Activated naive CD8-positive, alpha-beta T cell treated with anti-CD3 and anti-CD28 coated beads for 36 hours (primary cell): ENCODE measurements at places on chromosomes 2 and 18.

DNA sequence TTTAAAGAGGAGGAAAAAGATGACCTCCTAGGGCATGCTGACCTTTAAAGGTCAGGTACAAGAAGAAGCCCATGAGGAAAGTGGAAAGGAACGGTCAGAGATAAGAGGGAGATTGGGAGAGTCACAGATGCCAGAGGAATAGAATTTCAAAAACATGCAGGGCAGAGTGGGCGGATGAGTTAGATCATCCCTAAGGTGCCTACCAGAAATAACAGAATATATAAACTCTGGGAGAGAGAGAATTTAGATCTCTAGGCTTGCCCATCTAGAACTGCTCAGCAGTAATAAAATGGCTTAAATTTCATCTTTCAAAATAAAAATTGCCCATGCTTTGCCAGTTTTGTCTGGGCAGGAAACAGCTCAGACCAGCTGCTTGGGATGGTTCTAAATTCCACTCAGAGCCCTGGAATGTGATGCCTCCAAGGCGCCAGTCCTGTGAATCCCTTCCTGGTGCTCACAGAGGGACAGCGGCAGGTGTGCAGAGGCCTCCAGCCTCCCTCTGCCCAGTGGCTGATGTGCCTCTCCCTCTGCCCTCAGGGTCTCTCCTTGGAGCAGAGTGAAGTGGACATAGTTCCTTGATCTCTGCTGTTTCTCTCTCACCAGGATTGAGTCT lies 130.9 kb downstream of the ANTXR1 start:
- no peaks in the 10 kb centered on the region for H3K27me3 ChIP-seq
- H3K36me3 ChIP-seq: no peaks in the 10 kb centered on the region
- no peak for DNase-seq
- no peak overlapping the region for H3K4me3 ChIP-seq
- H3K27ac ChIP-seq: no peak overlapping the region

GRCh38 chr2:228699888-228700287 lies 518.4 kb upstream of the SPHKAP start:
- H3K4me1 ChIP-seq: no peaks in the 10 kb centered on the region
- H3K4me3 ChIP-seq: no peak overlapping the region
- no peak for DNase-seq
- H3K27ac ChIP-seq: no peak overlapping the region

DNA sequence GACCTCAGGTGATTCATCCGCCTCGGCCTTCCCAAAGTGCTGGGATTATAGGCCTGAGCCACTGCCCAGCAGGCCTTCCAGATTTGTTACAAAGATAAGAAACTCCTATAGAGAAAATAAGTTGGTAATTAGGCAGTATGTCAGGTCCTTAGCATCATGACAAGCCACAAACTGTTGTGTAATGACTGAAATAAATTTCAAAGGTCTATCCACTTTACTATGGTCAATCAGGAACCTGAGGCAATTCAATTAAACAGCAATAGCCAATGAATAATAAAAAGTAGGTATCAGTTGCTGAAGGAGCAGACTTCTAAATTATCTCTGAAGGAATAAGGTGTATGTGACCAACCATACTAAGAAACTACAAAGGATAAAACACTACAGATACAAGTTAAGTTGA lies 62.4 kb upstream of the ATIC start:
- DNase-seq: no peak
- no peaks in the 10 kb centered on the region for H3K36me3 ChIP-seq
- H3K27ac ChIP-seq: no peak overlapping the region

DNA sequence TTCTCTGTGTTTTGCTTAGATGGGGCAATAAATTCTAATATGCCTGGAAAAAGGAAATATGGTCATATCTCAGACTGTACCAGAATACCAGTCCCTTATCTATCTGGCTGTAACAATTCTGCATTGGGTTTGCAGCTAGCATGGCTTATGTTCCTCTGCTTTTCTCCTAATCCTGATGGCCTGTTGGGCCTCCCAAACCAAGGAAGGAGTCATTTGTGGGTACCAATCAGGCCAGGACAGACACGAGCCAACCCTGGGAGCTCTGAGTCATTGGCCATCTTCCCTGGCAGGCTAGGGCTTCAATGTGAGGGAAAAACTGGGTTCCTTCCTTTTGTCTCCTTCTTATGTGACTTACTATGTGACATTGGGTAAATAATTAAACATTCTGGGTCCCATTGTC lies 12.0 kb downstream of the SMARCAL1 start:
- no peak overlapping the region for H3K27ac ChIP-seq
- H3K36me3 ChIP-seq: peaks cover 40% of the 10 kb centered on the region
- H3K4me3 ChIP-seq: no peak overlapping the region
- no peaks in the 10 kb centered on the region for H3K27me3 ChIP-seq
- DNase-seq: no peak

DNA sequence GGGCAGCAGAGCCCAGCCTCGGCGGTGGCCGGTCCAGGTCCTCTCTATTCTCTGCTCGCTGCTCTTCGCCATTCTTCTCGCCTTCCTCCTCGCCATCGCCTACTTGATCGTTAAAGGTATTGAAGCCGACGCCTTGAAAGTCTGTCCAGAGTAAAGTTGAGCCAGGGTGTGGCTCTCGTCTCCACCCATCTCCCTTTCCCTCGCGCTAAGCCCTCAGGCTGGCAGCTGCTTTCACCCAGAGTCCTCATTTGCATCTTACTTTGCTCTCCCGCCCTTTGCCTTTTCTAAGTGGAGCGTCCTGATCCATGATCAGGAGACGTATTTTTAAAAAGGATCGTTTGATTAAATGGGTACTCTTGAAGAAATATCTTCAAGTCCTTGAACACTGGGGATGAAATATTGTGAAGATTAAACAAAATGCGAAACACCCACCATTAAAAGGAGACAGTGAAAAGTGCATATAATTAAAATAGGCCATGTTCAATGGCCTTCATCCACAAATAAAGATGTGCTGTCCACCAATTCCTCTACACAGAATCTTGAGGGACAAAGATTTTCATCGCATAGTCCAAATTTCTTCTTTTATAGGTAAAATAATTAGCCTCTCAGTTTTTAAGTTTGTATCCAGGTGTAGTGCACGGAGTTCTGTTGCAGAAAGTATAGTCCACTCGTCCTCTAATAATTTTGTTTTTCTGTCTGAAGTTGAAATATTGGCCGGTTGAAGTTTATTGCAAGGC lies 657 bp downstream of the ARL6IP6 start:
- H3K27me3 ChIP-seq: peaks cover 4% of the 10 kb centered on the region
- H3K27ac ChIP-seq: peak overlapping the region; percentile 98
- H3K4me3 ChIP-seq: peak overlapping the region; percentile 98
- peaks cover 37% of the 10 kb centered on the region for H3K4me1 ChIP-seq
- H3K36me3 ChIP-seq: peaks cover 34% of the 10 kb centered on the region
